ENCODE measurements at places on chromosomes 4 and X. TPM values are rescaled to one million over a fixed set of nuclear protein-coding genes. Genes with fewer than 3 reads are reported as not detected.

Gene TMPRSS11B
- not detected for total RNA-seq

Gene NPY5R
- total RNA-seq = 0.99 TPM

Gene NALF2
- 2.0 TPM for total RNA-seq

Gene ZCCHC12
- not detected for total RNA-seq

Gene ART3
- total RNA-seq = not detected

Gene PCDH11X
- 0.62 TPM for total RNA-seq

Gene RHOXF2
- total RNA-seq = not detected

Gene SPARCL1
- 400 TPM for total RNA-seq

Gene NAP1L2
- total RNA-seq = 8.9 TPM

GRCh38 chrX:151476604-151477303, 79.7 kb downstream of the VMA21 start:
- DNase-seq = no peak

GRCh38 chr4:73988061-73988460, at the start of gene PPBP:
TSS of gene PPBP (minus strand) at chr4:73988190. CDS start at chr4:73988103, 87 bp downstream.
- no peak for DNase-seq

DNA sequence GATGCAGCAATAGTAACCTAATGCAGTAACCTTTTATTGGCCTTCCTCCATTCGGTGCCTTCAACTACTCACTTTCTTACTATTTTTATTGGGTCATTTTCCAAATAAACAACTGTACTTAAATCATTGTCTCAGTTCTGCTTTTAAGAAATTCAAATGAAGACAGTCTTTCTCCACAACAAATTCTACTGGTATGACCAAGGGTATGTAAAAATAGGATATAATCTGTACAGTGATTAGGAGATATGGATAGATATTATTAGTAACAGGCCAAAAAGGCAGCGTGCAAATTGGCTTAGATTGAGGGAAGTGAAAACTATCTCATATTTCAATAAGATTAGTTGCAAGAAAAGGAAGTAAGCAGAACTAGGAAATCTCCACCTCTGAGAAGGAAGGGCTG, 177.4 kb upstream of the PPP1R2C start:
- DNase-seq = no peak

- no peak for DNase-seq
These were observed 6.0 kb downstream of the SMAD1 start for GRCh38 chr4:145487631-145488030.

DNA sequence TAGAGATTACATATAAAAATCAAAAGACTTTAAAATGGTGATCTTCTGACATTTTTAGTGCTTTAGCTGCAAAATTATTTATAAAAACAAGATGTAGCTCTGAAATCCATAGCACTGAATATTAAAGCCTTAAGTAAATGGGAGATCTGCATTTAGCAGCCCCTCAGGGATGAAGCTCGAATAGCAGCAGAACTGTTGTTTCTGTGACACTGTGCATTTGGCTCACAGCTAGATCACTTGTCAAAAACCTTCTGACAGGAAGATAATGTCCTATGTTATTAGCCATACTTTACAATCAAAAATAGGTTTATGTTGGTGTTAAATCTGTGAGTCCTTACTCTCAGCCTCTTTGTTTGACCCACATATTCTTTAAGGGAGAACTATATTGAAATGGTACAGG, 14.1 kb upstream of the PYURF start:
- DNase-seq = no peak

GRCh38 chr4:120709991-120710390, 212.5 kb downstream of the PRDM5 start:
- no peak for DNase-seq

- DNase-seq = no peak
These were observed 5.1 kb upstream of the SPON2 start for GRCh38 chr4:1177274-1178141.

DNA sequence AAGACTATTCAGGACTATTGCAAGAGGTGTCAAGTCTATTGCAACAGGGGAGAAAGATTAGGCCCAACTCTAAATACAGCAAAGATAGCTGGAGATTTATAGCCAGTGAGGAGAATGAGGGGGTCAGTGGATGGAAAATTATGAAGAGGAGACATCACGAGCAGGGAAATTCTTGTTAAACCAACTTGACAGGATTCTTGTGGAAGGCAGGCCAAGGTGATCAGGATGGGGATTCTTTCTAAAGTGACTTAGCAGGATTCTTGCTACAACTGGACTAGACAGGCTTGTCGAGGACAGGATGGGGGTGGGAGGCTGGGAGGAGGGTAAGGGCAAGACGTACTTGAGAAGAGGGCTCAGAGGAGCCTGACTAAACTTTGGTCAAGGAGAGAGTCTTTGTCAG, 89.0 kb downstream of the PHEX start:
- no peak for DNase-seq

GRCh38 chr4:178577933-178578332, 1135.7 kb upstream of the AGA start:
- no peak for DNase-seq

- DNase-seq = no peak
These were observed 435.1 kb upstream of the FTHL17 start for GRCh38 chrX:31506928-31507327.

DNA sequence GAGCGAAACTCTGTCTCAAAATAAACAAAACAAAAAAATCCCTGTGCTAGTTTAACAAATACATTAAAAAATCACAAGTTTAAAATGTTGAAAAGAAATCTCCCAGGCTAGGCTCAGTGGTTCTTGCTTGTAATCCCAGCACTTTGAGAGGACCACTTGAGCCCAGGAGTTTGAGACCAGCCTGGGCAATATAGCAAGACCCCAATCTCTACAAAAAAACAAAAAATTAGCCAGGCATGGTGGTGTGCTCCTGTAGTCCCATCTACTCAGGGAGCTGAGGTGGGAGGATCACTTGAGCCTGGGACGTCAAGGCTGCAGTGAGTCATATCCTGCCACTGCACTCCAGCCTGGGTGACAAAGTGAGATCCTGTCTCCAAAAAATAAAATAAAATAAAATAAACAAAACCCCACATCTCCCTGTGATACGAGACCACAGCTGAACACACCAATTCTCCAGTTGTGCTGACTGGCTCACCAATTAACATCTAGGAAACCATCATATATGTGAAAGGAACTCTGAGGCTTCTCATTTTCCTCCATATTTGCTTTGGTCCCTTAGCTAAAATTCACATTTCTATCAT, 7.3 kb downstream of the RPS4X start:
- DNase-seq = no peak

- no peak for DNase-seq
These were observed 25.9 kb upstream of the SPON2 start for GRCh38 chr4:1198098-1198844.

DNA sequence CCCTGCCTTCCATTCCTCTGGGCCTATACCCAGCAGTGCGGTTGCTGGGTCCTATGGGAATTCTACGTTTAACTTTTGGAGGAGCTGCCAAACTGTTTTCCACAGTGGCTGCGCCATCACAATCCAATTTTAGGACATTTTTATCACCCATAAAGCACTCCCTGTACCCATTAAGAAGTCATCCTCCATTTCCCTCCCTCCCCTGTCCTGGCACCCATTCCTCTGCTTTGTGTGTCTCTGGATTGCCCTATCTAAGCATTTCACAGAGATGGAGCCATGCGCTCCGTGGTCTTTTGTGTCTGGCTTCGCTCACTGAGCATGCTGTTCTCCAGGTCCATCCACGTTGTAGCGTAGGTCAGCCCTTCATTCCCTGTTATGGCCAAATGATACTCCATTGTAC, 1.7 kb upstream of the OPN1LW start:
- DNase-seq = no peak

GRCh38 chr4:70859066-70859465, 19.4 kb upstream of the GRSF1 start:
- no peak for DNase-seq

GRCh38 chr4:27836523-27836922, 975.9 kb downstream of the STIM2 start:
- DNase-seq = no peak
